ENCODE measurements at places on chromosomes 6 and 20. TPM values are rescaled to one million over a fixed set of nuclear protein-coding genes. Genes with fewer than 3 reads are reported as not detected.

POLR1H gene
- total RNA-seq: 20.3 TPM

TBCC gene
- 38.7 TPM for total RNA-seq

THBD gene
- total RNA-seq: 0.32 TPM

PSMG4 gene
- total RNA-seq: 19.9 TPM

BEND3 gene
- 3.5 TPM for total RNA-seq

GCM1 gene
- total RNA-seq: not detected

PDRG1 gene
- total RNA-seq: 2.6 TPM

ADTRP gene
- 1.3 TPM for total RNA-seq

CSTF1 gene
- 22.9 TPM for total RNA-seq

APOM gene
- total RNA-seq: 0.43 TPM

Data from fibroblast of villous mesenchyme (primary cell).